Bladder microvascular endothelial cell (primary cell): ENCODE measurements at places on chromosomes 7 and 10. TPM values are rescaled to one million over a fixed set of nuclear protein-coding genes. Genes with fewer than 3 reads are reported as not detected.

The NAMPT gene
- 80.1 and 160 TPM in 2 replicates for total RNA-seq

The OR2A42 gene
- total RNA-seq = not detected in 2 replicates

The MSMB gene
- not detected in 2 replicates for total RNA-seq

The ACTL6B gene
- total RNA-seq = not detected in 2 replicates

The FEZF1 gene
- total RNA-seq = not detected in 2 replicates

The TEX36 gene
- not detected in 2 replicates for total RNA-seq

The GNG11 gene
- total RNA-seq = 235 and 256 TPM in 2 replicates

The SSC4D gene
- total RNA-seq = under 0.01 and 0.44 TPM in 2 replicates

The CCDC3 gene
- 1.5 and 4.8 TPM in 2 replicates for total RNA-seq

The FAM221A gene
- 4.2 and 8.6 TPM in 2 replicates for total RNA-seq

The WNT2 gene
- not detected in 2 replicates for total RNA-seq

The SLC4A2 gene
- 59.6 and 131 TPM in 2 replicates for total RNA-seq

The GPR141 gene
- 0.88 TPM in 1 of 2 replicates, not detected in the other for total RNA-seq

The SH2D4B gene
- total RNA-seq = 0.06 and 0.16 TPM in 2 replicates

The TUBB8 gene
- total RNA-seq = not detected in 2 replicates

The ENTPD7 gene
- 8.6 and 21.1 TPM in 2 replicates for total RNA-seq

The PPP1R17 gene
- total RNA-seq = not detected in 2 replicates

The TMEM176B gene
- not detected in 2 replicates for total RNA-seq

The CALHM3 gene
- total RNA-seq = not detected in 2 replicates

The NAT16 gene
- total RNA-seq = not detected in 2 replicates

The TMEM176A gene
- 0.25 TPM in 1 of 2 replicates, not detected in the other for total RNA-seq
